Stimulated activated CD8-positive, alpha-beta memory T cell treated with anti-CD3 and anti-CD28 coated beads, Interleukin-4, amount 100 ng/mL, for 24 hours (primary cell): ENCODE measurements at places on chromosomes 3 and 15.

DNA sequence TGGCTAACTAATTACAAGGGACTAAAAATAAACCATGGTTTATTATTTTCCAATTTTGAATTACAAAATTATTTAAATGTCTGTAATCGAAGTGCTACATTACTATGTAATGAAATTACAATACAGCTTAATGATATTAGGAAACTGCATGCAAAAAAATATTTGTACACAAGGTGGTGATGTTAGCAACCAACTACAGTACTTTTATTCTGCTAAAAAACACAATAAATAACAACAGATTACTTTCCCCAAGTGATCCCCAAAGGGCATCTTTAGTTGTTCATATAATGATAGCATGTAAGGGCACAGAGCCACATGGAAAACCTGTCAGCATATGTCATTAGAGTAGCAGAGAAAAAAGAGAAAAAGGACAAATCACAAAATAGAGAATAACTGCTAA, 147.5 kb upstream of the SOX2 start:
- DNase-seq = no peak

- no peak for DNase-seq
Observed at GRCh38 chr3:14780927-14781507, 37.7 kb upstream of the FGD5 start.

GRCh38 chr3:15713364-15713763, 84.4 kb downstream of the ANKRD28 start:
- no peak for DNase-seq

- no peak for DNase-seq
Observed at GRCh38 chr15:52727815-52728214, 48.6 kb upstream of the ATOSA start.

DNA sequence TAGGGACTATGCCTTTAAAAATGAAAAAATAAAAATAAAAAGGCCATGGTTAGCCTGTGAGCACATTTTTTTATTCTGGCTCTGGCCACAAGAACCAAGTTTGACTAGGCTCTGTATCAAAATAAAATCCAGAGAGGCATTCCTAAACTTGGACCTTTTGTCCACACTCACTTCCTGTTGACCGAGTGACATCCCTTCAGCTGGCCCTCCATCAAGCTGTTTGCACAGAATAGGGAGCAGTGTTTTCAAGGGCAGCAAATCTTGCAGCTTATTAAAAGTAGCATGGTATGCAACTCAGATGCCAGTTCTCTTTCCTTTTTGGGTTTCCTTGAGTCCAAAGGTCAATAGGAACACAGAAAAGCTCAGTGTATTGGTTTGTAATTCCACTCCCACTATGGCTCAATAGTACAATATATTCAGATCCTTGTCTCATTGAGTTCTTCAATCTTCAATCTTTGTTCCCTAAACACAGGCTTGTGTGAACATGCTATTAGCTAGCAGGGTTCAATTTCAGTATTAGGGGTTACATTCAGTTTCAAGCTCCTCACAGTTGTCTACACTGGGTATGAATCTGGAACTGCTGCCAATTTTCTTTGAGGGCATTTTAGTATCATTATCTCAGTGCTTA, 244.5 kb downstream of the RBMS3 start:
- DNase-seq = no peak

- DNase-seq = no peak
Observed at GRCh38 chr15:89554247-89554646, 21.0 kb upstream of the TICRR start.

DNA sequence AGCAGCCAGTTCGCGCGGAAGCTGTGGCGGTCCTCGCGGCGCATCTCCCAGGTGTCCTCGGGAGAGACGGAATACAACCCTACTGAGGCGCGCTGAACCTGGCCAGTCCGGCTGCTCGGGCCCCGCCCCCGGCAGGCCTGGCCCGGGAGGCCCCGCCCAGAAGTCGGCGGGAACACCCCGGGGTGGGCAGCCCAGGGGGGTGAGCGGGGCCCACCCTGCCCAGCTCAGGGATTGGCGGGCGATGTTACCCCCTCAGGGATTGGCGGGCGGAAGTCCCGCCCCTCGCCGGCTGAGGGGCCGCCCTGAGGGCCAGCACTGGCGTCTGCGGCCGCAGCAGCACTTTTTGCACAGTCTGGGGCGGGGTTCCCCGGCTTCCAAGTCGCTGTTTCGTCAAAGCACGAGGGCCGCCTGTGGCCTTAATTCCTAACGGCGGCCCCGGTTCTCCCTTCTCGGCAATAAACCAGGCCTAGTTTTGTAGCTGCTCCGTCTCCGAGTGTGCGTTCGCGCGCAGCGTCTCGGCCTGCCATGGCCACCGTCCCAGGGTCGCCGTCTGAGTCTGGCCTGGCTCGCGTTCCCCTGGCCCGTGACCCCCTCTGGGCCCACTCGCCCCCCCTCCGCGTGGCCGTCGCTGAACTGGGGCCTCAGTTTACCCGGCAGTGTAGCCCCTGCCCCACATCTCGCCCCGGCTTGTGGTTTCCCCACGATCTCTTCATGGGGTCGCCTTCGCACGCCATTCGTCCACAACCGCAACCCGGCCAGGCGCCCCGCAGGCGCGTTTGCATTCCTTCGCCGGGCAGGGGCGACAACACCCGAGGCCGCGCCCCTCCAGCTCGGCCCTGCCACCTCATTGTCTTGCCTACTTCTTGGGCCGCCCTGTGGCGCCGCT, 30.0 kb downstream of the NBEAL2 start:
- peak; percentile 73 for DNase-seq

GRCh38 chr15:57916695-57917094, 148.8 kb downstream of the ALDH1A2 start:
- DNase-seq = no peak

DNA sequence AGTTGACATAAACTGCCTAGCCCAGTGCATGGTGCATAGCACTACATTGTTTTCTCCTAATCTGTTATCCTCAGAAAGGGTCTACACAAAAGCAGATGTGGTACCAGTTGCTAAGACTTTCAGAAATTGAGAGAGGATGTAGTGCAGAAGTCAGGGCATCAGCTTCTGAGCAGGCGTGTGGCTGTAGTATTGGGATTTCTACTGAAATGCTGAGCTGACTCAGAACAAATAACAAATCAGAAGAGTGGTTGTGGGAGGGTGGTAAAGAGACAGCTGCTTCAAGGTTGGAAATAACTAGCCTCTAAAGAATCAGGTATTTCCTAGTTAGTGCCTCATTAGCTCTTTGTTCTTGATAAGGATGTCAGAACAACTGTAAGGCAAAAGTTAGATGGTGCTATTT, 161.3 kb downstream of the AKAP13 start:
- DNase-seq = no peak
